ENCODE measurements at places on chromosomes 4 and X.

DNA sequence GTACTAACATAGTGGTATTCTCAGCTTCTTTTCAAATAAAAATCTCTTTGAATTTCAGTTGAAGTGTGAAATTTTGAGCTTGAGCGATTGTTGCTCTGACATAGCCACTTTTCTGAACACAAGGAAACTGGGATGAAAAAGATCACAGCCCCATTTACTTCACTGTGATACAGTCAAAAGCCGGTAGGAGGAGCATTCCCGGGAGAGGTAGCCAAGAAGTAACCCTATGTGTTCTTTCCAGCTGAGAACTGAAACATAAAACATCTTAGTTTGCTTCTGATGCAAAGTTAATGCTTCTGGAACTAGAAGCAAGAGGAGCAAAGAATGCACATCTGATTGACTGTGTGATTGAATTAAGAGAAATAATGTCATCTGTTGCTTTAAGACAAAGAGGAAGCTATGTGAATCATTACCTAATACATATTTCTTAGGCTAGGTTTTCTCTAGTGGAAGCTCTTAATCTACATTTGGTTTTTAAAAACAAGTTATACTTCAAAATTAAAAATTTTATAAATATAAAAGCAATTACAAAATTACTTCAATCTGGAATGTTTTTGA lies 88.3 kb upstream of the UNC5C start:
- peak; percentile 49 for DNase-seq

DNA sequence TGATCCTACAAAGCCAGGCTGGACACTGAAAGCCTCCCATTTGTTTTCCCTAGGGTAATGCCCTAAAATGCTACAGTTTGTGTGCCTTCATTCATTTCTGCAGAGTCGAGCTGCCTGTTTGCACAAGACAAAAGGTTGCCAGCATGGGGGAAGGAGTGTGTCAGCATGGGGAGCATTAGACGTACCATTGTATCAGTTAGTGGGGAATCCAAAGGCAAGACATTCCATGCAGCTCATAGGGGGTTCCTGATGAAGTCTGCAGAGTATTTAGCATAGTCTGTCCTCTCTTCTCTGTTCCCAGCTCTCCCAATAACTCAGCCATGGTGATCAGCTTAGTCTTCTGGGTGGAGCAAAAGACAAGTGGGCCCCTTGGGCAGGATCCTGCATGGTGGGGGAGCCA lies 276.9 kb upstream of the PCDH7 start:
- DNase-seq, result no peak

GRCh38 chr4:96150466-96150865 lies 310.6 kb downstream of the PDHA2 start:
- no peak for DNase-seq

- DNase-seq, result no peak
These were observed 332.8 kb downstream of the SH2D1A start for GRCh38 chrX:124679199-124679598.

- no peak for DNase-seq
These were observed 24.5 kb upstream of the PACRGL start for GRCh38 chr4:20675786-20676185.

GRCh38 chrX:17174671-17175070 lies 200.3 kb upstream of the NHS start:
- DNase-seq, result peak; percentile 77

- no peak for DNase-seq
These were observed 356.4 kb upstream of the CXorf51A start for GRCh38 chrX:147170993-147171392.

DNA sequence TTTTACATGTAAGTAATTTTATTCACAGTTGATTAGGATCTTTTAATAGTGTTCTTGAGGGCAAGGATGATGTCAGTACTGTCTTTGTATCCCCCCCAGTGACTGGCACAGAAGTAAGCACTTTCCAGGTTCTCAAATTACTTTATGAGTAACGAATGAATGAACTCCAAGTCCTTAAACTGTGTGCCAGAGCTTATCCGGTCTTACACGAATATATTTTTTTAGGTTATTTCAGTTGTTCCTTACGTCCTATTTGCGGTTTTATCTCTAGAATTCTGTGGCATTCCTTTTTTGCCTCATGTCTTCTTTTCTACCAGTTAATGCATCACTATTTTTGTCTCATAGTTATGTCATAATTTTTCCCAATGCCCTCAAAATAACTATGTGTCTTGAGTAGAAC lies 106.9 kb upstream of the MID1IP1 start:
- DNase-seq, result no peak

DNA sequence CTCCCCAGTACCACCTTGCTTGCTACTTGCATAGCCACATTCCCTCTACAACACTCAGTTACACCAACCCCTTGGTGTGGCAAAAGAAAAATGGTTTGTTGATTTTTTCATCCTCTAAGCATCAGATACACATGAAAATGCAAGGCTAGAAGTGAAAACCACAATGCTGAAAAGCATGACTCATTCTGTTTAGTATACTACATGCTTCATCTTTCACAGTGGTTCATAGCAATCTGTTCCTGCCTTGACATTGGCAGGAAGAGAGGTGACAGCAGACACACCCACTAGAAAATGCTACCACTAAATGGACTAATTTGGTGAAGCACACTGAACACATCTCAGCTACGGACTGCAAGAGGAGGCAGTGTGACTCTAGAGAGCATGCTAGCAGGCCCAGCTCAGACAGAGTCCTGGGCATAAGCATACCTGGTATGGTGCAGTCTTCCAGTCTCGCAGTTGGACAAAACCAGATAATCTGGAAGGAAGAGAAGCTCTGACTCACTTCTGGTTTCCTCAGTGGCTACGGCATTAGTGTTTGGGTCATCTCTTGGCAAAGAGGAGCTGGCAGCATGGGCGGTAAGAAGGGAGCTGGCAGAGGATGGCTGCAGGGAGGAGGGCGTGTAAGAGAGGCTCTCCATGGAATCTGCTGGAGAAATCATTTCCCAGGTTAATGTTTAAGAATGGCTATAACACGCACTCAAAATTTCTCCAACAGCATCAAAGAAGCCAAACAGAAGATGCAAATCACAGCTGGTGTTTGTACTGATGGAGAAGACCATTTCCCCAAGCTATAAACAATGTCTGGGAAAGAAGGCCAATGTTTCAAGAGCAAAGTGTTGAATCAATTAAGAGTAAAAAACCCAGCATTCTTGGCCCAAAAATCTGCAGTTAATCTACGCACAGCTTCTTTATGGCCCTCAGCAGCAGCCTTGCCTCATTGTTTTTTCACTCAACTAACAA lies 37.8 kb downstream of the GAB3 start:
- DNase-seq, result no peak

GRCh38 chr4:113397114-113397701 lies 347.8 kb downstream of the ANK2 start:
- DNase-seq, result no peak
